Activated naive CD4-positive, alpha-beta T cell treated with anti-CD3 and anti-CD28 coated beads, Interleukin-2, amount 10 ng/mL, durations not matched to agents 7 days and 5 days (primary cell): ENCODE measurements at places on chromosomes 12 and 14.

- DNase-seq, result no peak
Measured at GRCh38 chr12:57223191-57224165, 6.0 kb upstream of the SHMT2 start.

DNA sequence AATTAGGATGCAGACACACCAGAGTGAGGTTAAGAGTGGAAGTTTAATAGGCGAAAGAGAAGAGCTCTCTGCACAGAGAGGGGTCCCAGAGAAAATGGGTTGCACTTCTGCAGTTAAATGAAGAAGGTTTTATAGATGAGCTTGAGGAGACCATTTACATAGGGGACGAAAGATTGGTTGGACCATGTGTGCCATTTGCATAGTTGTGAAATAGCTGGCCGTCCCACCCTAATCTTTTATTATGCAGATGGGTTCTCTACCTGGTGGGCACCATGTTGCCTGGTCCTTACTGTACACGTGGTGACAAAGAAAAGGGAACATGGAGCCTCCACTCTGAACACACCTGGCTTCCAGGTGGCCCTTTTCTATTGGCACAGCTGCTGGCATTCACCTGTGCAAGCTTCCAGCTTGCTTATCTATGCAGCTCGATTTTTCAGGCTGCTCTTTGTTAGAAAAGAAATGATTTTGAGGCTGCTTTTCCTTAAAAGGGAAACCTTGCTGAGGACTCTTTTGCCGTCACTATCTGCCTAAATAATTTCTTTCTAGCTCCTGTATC is 67.1 kb upstream of the SRSF5 start:
- DNase-seq, result no peak

DNA sequence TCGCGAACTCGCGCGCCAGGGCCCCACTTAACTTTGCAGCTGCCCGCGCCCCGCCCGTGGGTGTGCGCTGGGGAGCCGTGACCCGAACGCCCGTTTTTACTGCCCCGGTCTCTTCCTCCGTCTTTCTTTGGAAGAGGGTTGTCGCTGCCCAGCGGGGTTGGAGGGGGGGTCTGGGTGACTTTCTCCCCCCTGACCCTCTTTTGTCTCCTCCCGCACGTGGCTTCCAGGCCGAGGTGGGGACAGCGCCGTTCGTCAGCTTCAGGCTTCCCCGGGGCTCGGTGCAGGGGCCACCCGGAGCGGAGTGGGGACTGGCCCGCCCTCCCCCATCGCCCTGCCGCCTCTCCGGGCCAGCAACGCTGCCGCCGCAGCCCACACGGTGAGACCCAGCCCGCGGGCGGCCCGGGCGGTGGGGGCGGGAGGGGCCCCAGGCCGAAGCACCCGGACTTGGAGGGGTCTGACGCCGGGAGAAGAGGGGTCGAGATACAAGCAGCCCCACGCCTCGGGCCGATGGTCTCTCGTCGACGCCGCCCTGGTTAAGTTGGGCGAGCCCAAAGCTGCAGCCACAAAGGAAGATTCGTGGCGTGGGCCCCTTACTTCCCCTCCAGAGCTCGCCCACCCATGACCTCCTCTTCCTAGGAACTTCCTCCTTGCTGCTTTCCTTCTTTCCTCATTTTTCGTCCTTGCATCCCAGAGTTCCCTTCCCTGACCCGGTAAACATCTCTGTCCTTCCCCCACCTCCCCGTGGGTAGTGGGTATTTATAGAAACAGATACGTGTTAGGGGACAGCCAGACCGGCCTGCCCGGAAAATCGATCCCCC is 1.2 kb downstream of the DYRK2 start:
- peak; percentile 50 for DNase-seq

GRCh38 chr12:130382818-130383217 is 45.1 kb downstream of the PIWIL1 start:
- no peak for DNase-seq

GRCh38 chr12:2286047-2286446 is 233.3 kb downstream of the CACNA1C start:
- no peak for DNase-seq

DNA sequence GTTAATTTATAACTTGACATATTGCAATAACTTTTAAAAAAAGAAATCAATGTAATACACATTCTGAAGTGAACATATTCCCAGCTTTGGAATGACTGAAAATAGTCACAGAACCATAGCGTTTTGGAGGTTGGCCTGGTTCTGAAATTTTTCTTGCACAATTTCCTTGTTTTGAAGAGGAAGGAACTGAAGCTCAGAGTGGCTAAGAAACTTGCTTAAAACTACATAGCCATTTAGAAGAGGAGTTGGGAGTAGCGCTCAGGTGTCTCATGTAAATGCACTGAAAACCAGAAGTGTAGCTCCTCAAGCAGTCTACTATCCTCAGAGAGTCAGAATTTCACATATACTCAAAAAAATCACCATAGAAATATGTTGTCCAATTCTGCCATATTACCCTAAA is 41.2 kb downstream of the SLC38A1 start:
- no peak for DNase-seq

DNA sequence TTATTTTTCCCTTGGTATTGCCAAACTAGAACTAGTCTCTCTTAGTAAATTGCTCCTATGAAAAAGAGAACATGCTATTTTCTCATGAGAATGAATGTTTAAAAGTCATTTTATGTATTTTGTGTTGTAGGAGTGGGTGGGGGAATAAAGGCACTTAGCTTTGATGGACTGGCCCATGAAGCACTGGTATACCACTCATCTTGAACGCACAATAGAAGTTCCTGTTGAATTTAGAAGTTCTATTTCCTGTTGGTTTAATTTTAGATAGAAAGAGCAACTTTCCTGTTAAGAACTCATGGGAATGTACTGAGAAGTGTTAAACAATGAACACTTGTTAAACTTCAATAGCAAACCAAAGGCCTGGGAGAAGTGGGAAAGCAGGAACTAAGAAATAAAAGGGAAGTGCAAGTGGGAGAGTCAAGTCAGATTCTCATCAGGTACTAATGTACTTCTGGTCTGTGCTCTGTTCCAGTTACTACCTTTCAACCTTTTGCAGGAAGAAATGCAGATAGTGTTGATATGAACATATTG is 23.1 kb downstream of the TTC6 start:
- DNase-seq, result no peak

DNA sequence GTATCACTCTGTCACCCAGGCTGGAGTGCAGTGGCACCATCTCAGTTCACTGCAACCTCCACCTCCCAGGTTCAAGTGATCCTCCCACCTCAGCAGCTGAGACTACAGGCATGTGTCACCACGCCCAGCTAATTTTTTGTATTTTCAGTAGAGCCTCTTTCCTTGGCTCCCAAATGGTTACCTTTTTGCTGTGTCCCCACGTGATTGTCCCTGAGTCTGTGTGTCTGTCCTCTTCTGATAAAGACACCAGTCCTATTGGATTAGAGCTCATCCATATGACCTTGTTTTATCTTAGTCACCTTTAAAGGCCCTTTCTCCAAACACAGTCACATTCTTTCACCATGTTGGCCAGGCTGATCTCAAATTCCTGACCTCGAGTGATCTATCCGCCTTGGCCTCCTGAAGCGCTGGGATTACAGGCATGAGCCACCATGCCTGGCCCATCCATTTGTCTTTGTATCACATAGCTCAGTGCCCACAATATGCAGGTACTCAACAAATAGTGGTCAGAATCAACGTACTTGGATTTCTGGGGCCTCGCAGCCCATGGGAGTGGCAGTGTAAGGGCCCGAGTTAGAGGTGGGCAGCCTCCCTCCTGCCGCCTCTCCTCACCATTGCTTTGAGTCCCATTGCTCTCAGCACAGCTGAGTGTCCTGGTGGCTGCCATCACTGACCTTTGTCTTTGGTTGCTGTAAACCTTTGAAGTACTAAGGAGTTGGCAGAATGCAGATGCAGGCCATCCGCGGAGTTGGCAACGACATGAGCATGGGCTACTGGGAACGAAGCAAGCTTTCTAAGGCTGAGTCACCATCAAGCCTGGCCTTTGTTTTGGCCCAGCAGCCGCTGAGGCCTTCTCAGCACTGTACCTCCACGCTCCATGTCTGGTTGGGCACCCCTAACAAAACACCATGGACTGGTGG is 9.3 kb downstream of the TPCN1 start:
- no peak for DNase-seq

DNA sequence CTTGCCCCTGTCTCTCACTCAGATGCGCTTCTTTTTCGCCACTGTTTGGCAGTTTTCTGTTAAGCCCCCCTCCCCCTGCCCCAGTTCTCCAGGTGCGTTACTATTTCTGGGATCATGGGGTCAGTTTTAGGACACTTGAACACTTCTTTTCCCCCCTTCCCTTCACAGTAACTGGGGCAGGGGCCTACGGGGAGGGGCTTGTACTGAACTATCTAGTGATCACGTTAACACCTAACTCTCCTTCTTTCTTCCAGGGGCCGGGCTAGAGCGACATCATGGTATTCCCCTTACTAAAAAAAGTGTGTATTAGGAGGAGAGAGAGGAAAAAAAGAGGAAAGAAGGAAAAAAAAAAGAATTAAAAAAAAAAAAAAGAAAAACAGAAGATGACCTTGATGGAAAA is 3.7 kb downstream of the PABPN1 start:
- DNase-seq, result no peak

DNA sequence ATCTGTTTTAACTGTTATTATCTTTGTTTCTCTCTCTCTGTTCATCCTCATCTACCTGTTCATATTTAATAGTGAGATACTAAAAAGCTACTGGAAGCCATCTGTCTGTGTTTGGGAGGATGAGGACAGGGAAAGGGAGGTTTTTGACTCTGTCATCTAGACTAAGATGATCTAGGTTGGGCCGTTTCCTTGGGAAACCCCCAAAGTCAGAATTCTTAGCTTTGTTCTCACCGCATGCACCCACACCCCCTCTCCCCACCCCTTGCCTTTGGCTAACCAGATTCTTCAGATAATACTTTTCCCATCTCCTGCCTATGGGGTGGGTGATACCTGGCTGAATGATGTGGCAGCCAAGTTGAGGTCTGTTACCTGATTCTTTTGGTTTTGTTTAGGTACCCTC is 73.0 kb downstream of the PRICKLE1 start:
- DNase-seq, result no peak
